ENCODE measurements at places on chromosomes 5 and 9.

- no peak for DNase-seq
Measured at GRCh38 chr5:150377964-150378694, 20.6 kb downstream of the TCOF1 start.

DNA sequence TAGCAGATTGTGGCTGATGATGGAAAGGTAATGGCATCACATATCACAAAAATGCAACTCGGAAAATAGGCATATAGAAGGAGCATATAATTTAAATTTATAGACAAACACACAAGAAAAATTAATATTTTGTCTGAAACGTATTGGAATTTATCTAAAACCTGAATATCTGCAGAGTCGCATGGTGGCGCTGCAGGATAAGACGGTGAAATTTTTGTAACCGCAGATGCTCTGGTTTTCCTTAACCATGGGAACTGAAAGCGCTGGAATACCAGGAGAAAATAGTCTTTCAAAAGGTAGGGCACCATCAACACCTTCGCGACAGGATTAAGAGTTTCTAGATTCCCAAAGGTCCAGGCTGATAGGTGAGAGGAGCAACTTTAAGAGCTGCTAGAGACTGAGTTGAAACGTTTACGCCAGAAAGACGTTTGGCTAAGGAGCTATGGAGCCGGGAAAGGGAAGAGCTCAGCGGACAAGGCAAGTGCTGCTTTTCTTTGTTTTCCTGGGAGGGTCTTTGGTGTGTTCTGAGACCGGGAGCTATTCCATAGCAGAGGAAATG lies 11.0 kb upstream of the PCDHB15 start:
- DNase-seq: no peak

- peak; percentile 9 for DNase-seq
Measured at GRCh38 chr9:111759762-111760639, 34.7 kb downstream of the SHOC1 start.

DNA sequence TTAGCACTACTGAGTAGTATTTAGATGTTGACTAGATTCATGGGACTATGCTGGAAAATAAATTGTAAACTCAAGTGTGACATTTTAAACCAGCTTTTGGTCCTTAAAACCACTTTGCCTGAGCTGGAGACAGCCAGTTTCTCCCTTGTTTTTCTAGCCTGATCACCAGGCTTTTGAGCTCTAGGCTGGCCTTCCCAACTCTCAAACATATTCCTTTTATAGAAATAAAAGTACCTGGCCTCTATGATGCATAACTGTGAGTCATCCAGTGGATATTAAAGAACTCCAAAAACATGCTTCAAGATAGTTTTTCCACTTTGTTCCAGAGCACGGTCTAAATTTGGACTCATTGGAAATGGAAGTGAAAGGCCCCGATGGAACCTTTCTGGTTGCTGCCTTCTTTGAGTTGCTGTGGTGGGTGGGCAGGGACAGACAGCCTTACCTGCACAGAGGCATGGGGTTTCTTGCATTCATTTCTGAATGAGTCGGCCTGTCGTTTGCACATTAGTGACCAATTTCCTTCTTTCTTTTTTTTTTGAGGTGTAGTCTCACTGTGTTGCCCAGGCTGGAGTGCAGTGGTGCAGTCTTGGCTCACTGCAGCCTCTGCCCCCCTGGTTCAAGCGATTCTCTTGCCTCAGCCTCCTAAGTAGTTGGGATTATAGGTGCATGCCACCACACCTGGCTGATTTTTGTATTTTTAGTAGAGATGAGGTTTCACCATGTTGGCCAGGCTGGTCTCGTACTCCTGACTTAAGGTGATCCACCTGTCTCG lies 43.1 kb downstream of the TRIO start:
- DNase-seq: no peak

- DNase-seq: no peak
Measured at GRCh38 chr9:84542554-84542953, 127.0 kb upstream of the NTRK2 start.

GRCh38 chr9:98502976-98503325 lies 205.8 kb downstream of the GABBR2 start:
- no peak for DNase-seq

DNA sequence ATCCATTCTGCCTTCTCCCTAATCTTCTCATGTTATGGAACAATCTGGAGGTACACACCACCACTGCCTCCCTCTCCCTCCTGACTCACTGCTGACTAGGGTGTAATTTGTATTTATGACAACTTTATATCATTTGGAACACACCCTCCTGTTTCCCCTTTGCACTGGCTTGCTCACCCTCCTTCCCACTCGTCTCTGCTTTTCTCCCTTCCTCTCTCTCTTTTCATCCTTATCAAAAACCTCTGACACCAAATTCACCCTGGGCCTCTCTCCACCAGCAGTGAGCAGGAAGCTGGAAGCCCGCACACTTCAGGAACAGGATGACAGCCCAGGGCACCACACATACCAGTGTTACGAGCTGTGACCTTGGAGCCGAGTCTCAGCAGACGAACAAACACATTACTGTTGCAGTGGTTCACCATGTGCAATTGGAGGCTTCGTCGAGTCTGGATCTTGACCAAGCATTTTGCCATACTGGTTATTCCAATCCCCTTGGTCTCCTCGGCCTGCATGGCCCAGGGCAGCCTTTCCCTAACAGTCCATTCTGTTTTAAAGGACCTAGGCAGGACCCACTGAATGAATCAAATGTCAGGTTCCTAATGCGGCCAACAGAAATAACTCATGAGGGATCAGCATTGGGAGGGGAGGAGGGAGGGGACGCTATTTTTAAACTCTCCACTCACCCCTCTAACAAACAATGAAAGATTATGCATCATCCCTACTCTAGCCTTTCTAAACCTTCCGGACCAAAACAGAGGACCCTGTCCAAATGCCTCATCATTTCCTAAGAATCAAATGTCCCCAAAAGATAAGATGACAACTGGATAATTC lies 203.9 kb upstream of the RASEF start:
- DNase-seq: no peak

- DNase-seq: no peak
Measured at GRCh38 chr5:34655354-34655991, 655 bp upstream of the RAI14 start.

DNA sequence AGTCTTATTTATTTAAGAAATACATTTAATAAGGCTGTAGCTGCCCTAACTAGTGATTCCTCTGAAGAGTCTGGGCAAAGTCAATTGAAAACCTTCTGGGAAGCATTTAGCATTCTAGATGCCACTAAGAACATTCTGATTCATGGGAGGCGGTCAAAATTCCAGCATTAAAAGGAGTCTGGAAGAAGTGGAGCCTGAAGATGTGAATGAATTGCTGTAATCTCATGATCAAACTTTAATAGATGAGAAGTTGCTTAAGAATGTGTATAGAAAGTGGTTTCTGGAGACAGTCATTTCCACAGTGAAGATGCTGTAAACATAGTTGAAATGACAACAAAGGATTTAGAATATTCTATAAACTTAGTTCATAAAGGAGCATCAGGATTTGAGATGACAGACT lies 61.4 kb downstream of the WDR41 start:
- DNase-seq: no peak

- DNase-seq: no peak
Measured at GRCh38 chr5:9283021-9283420, 262.9 kb downstream of the SEMA5A start.

DNA sequence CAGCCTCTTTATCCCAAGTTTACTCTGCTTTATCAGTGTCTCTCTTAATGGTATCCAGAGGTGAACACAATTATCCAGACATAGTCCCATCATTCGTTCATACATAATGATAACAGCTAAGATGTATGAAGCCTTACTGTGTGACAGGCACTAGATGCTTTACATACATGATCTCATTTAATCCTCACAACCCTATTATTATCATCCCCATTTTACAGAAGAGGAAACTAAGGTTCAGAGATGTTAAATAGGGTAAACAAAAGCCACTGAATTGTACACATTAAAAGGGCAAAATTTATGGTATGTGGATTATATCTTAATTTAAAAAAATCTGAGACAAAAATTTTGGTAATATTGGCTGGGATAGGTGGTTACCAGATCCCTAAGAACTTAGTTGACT lies 124.1 kb upstream of the TBC1D2 start:
- no peak for DNase-seq

- no peak for DNase-seq
Measured at GRCh38 chr5:178590924-178591423, 781 bp upstream of the COL23A1 start.

GRCh38 chr9:100679834-100680233 lies 102.0 kb downstream of the CAVIN4 start:
- DNase-seq: no peak

DNA sequence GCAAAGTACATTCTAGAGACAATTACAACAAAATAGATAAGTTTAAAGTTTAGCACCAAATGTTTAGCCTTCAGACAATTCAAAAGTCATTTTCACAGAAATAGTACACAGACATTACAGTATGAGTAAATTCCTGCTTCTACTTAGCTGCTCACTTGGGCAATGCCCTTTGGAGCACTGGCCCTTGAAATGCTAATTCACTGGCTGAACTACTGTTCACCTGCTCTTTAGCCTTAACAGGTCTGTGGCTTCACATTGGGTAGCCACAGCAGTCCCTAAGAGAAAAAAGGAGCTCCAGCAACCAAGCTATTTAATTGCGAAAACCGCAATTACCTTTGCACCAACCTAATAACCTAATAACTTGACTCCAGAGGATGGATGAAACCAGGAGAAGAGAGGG lies 916.2 kb upstream of the DMAC1 start:
- DNase-seq: no peak

DNA sequence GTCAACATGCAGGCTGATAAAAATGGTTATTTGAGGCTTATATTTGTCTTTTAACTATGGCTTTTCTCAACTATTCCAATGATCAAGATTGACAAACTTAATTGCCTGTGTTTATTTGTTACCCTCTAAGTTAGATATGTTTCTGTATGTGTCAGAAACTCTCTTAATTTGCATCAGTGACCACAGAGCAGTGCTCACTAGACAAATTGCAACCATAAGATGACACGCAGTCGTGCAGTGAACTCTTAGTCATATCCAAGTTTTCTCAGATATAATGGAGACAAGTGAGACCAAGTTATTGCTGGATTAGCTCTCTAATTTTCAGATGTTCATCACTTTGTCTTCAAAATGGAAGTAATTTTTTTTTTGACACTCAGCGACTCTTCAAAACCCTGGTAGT lies 342.2 kb upstream of the RFX3 start:
- DNase-seq: no peak

GRCh38 chr5:150163547-150164059 lies 3.0 kb upstream of the CDX1 start:
- DNase-seq: no peak

GRCh38 chr5:134504629-134505300 lies 20.7 kb upstream of the JADE2 start:
- no peak for DNase-seq

Measured in stimulated activated CD4-positive, alpha-beta T cell treated with anti-CD3 and anti-CD28 coated beads, Interleukin-1b, Interleukin-23, amount 100 ng/mL, for 1 hour (primary cell).